ENCODE measurements at places on chromosomes 1 and 21.

DNA sequence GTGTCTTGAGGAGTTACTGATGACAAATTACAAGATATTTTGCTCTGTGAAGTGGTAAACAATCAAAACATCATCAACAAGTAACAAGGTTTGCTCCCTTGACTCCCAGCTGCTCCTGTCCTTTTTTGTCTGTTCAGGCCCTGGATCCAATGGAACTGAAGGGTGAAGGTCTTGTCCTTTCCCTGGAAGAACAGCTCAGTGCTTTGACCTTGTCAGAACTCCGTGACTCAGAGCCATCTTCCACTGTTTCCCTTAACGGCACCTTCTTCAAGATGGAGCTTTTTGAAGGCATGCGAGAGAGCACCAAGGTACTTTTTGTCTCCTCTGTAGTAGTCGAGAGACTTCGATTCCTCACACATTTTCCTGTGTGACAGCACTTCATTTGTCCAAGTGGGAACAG, 29.0 kb downstream of the TRIM45 start:
- no peak for DNase-seq

DNA sequence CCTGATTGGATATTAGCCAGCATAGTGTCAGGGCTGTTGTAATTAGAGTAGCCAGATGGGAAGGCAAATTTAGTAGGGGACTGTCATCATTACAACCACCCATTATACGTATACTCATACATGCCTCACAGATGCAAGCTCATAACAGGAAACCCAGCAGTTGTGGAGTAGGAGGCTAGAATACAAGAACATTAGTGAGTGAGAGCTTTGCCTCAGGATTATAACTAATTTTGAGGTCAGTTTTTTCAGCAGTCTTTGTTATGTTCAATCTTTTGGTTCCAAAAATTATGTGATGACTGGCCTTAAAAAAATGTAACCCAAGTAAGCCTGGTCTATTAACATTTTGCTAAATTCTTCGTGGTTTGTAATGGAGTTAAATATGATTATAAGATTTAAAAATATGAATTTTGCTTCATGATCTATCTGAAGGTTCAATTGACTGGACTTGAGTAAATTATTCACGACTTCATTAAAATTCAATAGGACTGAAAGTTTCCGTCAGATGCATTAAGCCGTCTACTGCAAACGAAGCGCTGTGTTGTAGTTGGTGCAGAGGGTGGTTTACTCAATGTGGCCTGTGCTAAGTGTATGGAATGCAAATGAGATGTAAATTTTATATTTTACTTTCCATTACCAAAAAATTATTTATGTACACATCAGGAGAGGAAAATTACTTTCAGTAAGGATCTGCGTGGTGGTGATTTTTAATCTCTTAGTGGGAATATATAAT, 48.8 kb downstream of the KCNK1 start:
- no peak for DNase-seq

DNA sequence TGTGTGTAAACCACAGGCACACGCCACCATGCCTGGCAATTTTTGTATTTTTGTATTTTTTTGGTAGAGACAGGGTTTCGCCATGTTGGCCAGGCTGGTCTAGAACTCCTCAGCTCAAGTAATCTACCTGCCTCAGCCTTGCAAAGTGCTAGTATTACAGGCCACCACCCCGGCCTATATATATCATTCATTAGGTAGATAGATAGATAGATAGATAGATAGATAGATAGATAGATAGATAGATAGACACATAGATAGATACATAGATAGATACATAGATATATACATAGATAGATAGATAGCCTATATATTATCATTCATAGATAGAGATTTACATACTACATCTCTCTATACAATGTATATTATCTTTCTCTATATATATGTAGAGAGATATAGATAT, 46.0 kb downstream of the VANGL1 start:
- DNase-seq, result no peak

- DNase-seq, result no peak
These were observed 4.2 kb upstream of the IL19 start for GRCh38 chr1:206766251-206766856.

GRCh38 chr1:116832932-116833578, 76.7 kb upstream of the PTGFRN start:
- DNase-seq, result no peak

- DNase-seq, result no peak
These were observed 90.2 kb upstream of the GADD45A start for GRCh38 chr1:67594764-67595163.
